Activated CD8-positive, alpha-beta memory T cell treated with anti-CD3 and anti-CD28 coated beads for 1 hour (primary cell): ENCODE measurements at places on chromosomes 5 and 9.

GRCh38 chr9:125088752-125089151 lies 54.6 kb downstream of the SCAI start:
- no peak for DNase-seq

DNA sequence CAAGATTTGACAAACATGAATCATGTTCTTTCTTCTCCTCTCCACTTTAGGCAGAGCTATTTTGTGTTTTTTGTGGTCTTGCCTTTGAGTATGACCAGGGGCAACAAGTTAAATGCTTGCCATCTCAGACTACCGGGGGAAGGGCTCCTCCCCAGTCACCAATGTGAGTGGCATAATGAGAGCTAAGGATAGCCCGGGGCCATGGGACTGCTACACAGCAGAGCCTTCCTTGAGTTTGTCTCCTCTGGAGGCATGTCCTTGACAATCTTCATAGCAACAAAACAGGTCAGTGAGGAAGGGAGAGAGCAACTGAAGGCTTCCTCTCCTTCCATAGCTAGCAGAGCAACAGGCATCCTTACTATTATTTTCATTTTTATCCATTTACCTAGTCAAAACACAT lies 299.3 kb downstream of the ENC1 start:
- DNase-seq = no peak

DNA sequence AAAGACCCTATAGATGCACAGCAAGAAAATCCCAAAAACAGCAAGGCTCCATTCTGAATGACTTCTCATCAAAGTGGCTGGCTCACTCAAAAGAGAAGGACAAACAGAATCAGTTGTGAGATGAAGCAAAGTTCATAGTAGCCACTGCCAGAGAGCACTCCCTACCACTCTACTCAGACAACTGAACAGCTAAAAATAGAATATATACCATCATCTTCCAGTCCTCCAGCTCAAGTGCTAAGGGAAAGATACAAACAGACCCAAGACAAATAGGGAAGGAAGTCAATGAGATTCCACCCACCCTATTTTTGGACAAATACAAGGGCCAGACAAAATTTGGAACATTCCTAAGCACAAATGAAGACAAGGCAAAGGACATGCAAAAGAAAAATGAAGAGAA lies 20.6 kb downstream of the GNAQ start:
- no peak for DNase-seq

GRCh38 chr9:37676411-37676830 lies 25.7 kb downstream of the FRMPD1 start:
- DNase-seq = no peak

DNA sequence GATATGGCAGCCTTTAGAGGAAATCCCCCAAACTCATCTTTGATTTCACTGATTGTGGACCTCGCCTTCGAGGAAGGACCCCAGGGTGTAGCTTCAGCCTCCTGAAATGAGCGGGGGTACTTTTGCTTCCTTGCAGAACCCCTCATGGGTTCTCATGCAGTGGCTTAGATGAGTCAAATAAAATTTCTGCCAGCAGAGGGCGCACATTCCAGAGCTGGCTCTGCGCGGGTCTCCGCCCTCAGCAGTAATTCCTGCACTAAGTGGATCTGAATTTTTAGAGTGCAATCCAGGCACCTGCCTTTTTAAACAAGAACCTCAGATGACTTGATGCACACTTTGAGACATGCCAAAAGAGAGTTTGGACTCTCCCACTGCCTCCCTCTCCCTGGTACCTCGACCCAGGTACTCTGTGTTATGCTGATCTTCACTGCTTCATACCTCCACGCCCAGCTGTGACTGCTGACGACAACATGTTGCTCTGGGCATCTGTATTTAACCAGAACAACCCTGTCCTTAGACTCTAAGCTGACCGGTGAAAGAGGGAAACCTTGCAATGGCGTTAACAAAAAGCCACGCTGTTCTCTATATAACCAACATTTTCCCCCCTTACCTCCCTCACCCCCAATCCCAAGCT lies 7.3 kb downstream of the EGFLAM start:
- DNase-seq = no peak

- DNase-seq = no peak
These were observed 47.5 kb upstream of the CPLX2 start for GRCh38 chr5:175823731-175824525.

- no peak for DNase-seq
These were observed 30.1 kb downstream of the MAMDC2 start for GRCh38 chr9:70073756-70074155.

- DNase-seq = no peak
These were observed 80.2 kb upstream of the MIER3 start for GRCh38 chr5:57032151-57032551.

- no peak for DNase-seq
These were observed 99.6 kb downstream of the NMUR2 start for GRCh38 chr5:152305525-152305924.
